ENCODE measurements at places on chromosomes 7 and 10.

- DNase-seq: no peak
These were observed 72.8 kb downstream of the RHOBTB1 start for GRCh38 chr10:60871215-60871614.

DNA sequence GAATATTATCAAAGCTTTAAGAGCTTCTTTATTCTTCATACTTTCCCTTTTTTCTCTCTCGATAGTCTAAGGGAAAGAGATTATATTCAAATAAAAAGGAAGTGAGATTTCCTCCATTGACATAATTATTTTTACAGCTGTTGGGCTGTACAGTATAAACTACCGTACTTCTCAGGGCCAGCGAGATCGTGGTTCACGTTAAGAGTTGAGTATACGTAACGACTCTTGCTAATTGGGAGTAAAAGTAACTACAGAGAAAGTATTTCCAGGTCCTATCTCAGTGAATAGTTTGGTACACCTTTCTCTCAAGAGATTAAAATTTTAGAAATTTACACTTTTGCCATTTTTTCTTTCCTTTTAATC is 57.8 kb downstream of the INPP5F start:
- DNase-seq: no peak

- DNase-seq: no peak
These were observed 84.9 kb upstream of the SKAP2 start for GRCh38 chr7:26949319-26949718.

- DNase-seq: no peak
These were observed 60.1 kb downstream of the AOC1 start for GRCh38 chr7:150912427-150912826.

DNA sequence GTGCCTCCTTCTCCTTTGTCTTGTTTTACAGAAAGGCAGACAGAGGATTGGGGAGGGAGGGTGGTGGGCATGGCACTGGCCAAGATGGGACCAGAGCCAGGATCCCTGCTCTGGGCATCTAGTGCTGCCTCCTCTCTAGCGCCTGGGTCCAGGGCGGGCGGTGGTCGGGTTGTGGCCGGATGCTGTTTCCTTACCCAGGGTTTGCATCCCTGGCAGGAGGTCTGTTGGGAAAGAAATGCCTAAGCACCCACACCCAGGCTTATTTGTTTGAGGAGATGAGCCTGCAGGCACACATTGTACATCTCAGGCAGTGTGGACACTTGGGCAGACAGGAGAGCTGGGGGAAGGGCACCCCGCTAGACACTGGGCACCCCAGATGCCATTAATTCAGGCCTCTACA is 102.3 kb upstream of the PCBD1 start:
- no peak for DNase-seq

DNA sequence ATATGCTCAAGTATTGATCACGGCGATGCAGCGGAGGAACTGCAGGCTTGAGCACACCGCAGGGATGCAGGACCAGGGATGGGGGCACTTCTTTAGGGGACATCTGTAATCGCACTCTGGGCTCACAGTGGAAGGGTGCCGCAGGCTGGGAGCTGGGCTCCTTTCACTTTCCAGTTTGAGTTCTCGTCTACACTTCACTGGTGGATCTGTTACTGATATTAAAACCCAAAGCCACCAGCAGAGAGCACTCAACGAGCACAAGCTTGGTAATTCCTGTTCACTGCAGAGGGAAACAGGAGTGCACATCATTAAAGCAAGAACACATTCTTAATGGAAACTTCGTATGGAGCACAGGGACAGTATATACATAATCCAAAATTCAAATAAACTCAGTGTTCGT is 91.3 kb downstream of the PARD3 start:
- no peak for DNase-seq

- DNase-seq: no peak
These were observed 8.3 kb upstream of the FMC1 start for GRCh38 chr7:139332697-139333359.

GRCh38 chr10:58857251-58857805 is 319.1 kb upstream of the PHYHIPL start:
- no peak for DNase-seq

GRCh38 chr7:100489121-100489520 is 5.4 kb downstream of the NYAP1 start:
- no peak for DNase-seq
